ENCODE measurements at places on chromosomes 3 and 15. TPM values are rescaled to one million over a fixed set of nuclear protein-coding genes. Genes with fewer than 3 reads are reported as not detected.
A peak's percentile ranks its signal among the peaks of the same experiment; 100 is the strongest.

- DNase-seq, result peak; percentile 53
Measured at GRCh38 chr15:74957476-74958035, 984 bp upstream of the RPP25 start.

The PLA2G4E gene
- total RNA-seq, result not detected

The HAPLN3 gene
- 42.4 TPM for total RNA-seq

The ISLR2 gene
- total RNA-seq, result 0.09 TPM

The RFT1 gene
- 24.1 TPM for total RNA-seq

The CACNA2D3 gene
- 3.2 TPM for total RNA-seq

GRCh38 chr3:18386274-18386890 is 38.8 kb downstream of the SATB1 start:
- no peak for DNase-seq

- no peak for DNase-seq
Measured at GRCh38 chr3:113261063-113261625, 49.8 kb downstream of the BOC start.

- no peak for DNase-seq
Measured at GRCh38 chr3:31955581-31955980, 25.5 kb downstream of the OSBPL10 start.

- DNase-seq, result peak; percentile 60
Measured at GRCh38 chr3:38004415-38005075, 14.0 kb downstream of the VILL start.

GRCh38 chr15:99826157-99826780 is 93.0 kb upstream of the LYSMD4 start:
- no peak for DNase-seq

GRCh38 chr15:74782259-74783071 is 585 bp downstream of the CSK start:
- no peak for DNase-seq

DNA sequence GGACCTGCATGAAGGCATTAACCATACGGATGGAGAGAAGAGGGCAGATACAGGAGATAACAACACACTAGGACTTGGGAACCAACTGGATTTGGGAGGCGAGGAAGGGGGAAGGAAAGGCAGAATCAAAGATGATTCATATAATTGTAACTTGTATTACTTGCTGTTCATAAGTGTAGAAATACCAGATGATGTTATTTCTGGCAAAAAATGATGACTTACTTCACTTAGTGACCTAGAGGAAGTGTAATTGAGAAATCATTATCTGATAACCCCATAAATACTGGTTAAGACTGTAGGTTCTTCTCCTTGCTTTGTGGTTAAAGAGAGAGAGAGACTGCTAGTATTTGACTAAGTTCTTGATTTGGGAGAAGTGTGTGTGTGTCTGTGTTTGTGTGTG is 50.5 kb upstream of the GK5 start:
- no peak for DNase-seq
